ENCODE measurements at places on chromosomes 6 and 20.

GRCh38 chr6:166484863-166485262 lies 101.6 kb downstream of the RAMACL start:
- no peak for DNase-seq

DNA sequence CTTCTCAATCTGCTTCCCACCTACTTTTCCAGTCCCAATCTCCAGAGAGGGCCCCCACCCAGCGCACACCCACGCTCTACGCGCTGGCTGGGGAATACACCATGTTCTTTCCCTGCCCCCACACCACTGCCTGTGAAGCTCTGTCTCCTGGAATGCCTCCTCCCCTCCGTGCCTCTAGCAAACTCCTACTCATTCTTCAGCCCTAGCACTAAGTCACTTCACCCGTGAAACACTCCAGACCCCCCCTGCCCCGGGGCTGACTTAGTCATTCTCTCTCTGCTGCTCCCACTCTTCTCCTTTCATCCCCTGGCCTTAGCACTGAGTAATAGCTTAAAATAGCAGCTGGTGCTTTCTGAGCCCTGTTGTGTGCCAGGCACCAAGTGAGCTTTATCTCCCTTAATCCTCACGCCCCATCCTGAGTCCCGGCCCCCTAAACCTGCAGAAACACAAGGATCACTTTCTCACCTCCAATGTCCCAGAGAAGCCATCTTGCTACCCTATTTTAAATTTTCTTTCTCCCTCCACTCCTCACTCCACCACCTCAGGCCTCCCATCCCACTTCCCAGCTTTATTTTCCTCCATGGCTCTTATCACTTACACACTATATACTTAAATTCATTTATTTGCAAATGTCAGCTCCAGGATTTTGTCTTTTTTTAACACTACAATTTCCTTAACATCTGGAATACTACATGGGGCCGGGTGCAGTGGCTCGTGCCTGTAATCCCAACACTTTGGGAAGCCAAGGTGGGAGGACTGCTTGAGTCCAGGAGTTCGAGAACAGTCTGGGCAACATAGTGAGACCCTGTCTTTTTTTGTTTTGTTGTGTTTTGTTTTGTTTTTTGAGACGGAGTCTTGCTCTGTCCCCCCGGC lies 6.3 kb upstream of the PARD6B start:
- no peak for DNase-seq

GRCh38 chr20:37295595-37295994 lies 6.1 kb downstream of the MANBAL start:
- DNase-seq: no peak

GRCh38 chr20:47672166-47672565 lies 113.1 kb downstream of the SULF2 start:
- DNase-seq: no peak

DNA sequence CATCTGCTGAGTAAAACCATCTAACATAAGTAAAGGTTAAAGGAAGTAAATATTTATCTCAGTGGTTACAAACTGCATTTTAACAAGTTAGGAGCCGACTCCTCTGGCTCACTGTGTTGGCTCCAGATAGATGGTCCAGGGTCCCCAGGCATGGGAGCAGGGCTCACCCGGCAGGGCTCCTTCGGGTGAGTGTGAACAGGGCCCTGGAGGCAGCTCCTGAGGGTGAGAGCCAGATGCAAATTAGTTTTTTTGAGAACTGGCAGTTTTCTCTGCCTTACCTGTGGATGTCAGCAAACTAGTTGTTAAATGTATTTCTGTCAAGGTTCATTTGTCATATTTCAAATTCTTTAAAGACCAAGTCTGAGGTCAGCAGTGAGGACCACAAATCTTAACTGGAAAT lies 21.5 kb downstream of the TPBG start:
- DNase-seq: no peak

DNA sequence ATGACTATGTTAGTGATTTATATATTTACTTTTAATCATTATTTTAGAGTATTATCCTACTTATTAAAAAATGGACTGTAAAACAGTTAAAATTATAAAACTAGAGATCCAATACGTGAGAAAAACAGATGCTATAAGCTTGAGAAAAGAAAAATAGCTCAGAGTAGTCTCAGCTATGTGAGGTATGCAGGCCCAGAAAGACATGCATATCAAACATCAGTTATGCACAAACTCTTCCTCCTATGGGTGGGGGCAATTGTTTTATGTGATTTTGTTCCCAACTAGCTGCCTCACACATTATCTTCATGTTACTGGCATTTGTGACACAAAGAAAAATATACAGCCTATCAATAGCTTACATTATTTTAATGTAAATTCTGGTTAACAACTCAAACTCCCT lies 28.8 kb downstream of the RARS2 start:
- no peak for DNase-seq

DNA sequence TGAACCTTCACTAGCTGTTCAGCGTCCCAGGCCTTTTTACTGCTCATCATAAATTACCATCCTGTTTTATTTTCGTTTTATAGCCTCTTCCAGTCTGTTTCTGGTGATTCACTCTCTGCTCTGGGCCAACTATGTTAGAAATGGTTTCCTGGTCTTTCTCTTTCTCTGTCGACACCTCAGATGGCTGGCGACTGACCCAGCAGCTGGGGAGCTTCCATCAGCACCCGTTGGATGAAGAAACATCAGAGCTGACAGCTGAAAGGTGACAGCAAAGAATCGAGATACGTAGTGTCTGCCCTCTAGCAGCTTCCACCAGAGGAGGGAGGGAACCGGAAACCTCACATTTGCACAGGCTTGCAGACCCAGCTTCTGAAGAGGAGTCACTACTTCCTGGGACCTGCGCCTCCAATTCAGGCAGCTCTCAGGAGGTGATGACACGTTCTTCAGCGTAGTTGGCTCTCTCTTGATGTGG lies 82.9 kb upstream of the MLN start:
- no peak for DNase-seq

DNA sequence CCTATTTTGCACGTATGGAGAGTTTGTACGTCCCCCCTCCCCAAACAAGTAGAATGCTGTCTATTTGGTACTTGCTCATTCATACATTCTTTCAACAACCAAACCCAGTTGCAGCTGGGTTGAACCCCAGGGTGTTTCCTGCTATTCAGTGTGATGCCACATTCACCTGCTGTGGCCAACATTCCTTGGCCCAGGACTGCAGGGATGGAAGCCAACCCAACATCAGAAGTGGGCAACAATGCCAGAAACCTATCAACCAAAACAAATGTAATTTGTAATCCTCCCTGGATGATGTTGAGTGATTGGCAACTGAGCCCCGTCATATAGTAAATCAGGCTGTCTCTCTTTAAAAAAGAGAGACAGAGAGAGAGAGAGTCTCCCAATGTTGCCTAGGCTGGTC lies 8.9 kb downstream of the NT5E start:
- no peak for DNase-seq

- no peak for DNase-seq
Observed at GRCh38 chr6:117270843-117271507, 5.6 kb downstream of the VGLL2 start.

GRCh38 chr20:10633718-10634117 lies 40.1 kb downstream of the JAG1 start:
- no peak for DNase-seq

- DNase-seq: no peak
Observed at GRCh38 chr20:34271956-34272355, 30.7 kb downstream of the ASIP start.

GRCh38 chr6:121760745-121761144 lies 325.3 kb downstream of the GJA1 start:
- no peak for DNase-seq

- DNase-seq: no peak
Observed at GRCh38 chr6:122392564-122393350, 6.7 kb upstream of the HSF2 start.

DNA sequence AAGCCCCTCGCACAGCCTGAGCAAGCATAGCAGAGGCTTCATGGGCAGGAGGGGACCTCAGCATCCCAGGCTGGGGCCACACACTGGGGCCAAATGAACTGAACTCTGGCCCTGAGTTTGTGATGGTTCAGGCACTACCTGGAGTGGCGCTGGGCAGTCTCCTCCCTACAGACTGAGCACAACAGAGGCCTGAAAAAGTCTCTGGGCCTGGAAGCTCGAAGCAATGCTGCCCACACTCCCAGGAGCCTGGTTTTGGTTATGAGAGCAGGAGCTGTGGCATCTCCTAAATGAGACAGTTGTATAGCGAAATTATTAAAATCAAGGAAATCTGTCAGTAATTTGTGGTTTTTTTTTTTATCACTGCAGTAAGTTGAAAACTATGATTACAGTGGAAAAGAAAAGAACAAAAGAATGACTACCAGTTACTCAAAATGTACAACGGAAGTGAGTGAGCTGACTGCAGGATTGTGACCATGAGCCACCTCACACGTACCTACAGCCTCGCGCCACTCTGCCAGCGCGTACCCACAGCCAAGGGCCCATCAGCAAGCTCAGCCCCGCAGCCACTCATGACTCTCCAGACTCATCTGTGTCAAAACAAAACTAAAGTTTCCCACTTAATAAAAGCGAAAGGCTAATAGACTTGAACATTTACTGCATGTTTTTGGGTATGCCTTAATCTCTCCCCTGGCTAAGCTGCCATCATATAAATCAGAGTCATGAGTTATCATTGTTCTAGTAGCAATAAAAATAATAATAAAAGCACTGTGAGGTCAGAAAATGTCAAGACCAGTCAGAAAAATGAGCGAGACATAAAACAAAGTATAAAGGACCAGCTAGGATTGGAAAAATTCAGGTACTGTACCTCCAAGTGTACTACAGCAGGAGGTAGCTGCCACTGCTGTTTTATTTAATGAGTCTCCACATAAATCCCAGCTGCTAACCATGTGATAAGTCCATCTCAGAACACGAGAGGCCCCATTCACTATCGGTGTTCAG lies 177.0 kb downstream of the FOXC1 start:
- no peak for DNase-seq
